ENCODE measurements at places on chromosomes 3 and 15.

DNA sequence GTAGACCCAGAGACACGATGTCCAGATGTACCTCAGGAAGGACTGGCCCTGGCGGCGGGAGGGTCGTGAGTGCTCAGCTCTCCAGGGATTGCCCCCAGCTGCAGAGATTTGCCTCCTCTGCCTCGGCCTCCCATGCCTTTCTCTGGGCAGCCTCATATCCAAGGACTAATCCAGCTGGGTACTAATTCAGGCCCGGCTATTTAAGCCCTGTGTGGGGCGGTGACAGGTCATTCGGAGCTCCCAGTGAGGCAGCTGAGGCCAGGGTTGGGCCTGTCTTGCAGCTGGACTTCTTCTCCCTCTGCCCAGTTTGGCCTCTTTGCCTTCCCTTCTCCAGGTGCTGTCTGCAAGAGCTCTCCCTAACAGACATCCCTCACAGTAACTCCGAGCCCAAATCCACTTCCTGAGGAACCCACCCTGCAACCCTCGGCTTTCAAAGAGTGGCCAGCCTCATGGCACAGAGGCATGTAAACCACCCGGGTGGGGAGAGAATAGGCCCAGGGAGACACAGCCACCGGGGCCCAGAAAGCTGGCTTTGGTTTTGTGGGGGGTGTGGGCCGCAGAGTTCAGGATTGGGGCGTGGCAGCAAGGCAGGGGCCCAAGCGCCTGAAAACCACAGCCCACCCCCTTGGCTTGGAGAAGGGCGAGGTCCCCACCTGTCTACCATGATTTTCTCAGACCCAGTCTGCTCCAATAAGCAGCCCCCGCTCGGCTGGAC is 85.8 kb downstream of the PPCDC start:
- DNase-seq = no peak

- no peak for DNase-seq
These were observed 129.1 kb upstream of the UMPS start for GRCh38 chr3:124601190-124601589.

- no peak for DNase-seq
These were observed 190.8 kb downstream of the ADAMTSL3 start for GRCh38 chr15:83844742-83845141.

DNA sequence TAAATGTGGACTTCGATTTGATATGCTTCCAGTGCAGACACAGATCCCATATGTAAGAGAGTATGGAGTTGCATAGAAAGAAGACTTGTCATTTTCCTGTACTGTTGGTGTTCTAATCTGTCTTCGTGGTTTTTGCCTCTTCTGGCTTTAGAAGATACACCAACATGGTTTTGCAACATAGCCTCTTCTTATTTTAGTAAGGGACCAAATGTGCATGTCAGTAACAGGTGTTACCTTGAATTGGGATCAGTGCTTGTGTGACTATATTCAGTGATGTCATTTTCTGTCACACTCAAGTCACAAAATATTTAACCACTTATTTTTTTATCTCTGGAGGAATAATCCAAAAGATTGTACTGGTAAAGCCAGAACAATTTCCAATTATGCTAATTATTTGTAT is 140.4 kb downstream of the SNRPN start:
- DNase-seq = no peak

DNA sequence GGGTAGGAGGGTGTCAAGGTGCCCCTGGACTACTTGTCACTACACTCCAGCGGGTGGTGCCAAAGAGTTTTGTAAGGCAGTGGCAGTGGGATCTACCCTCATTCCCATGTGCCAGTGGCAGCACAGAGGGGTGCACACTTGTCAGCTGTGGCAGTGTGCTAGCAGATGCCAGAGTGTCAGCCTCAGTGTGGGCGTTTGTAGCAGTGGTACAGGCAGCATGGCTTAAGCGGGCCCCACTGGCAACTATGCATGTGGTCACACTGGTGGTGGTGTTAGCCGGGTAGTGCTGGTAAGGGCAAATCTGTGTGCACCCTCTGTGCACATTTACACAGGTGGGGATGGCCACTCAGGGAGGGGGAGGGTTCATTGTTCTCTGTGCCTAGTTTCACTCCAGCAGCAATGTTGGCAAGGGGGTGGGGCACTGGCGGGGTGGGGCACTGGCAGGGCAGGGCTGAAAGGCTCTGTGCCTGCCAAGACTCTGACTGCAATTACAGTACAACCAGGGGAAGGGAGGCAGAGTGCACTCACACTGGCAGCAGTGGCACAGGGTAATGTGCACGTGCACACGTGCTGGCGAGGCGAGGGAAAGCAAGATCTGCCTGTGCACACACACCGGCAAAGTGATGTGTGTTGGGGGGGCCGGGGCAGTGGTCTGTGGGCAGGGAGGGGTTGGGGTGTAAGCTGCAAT is 31.8 kb downstream of the MYO9A start:
- no peak for DNase-seq

- no peak for DNase-seq
These were observed 345.6 kb upstream of the PROK2 start for GRCh38 chr3:72130565-72130964.

DNA sequence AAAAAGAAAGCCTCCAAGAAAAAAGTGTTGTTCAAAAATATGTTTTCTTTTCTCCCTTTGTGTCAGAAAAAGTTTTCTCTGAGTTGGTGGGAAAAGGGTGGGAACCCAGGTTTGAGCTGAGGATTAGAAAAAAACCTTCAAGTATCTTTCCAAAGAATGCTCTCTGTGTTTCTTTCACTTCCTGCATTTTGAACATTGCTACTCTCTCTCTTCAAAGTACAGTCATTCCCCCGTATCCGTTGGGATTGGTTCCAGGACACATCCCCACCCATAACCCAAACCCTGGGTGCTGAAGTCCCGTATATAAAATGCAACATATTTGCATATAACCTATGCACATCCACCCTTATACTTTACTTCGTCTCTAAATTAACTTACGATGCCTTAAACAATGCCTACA is 139.6 kb downstream of the TMCO5A start:
- no peak for DNase-seq

GRCh38 chr3:73513260-73513659 is 111.5 kb downstream of the PDZRN3 start:
- DNase-seq = no peak

GRCh38 chr3:195172896-195173295 is 98.1 kb downstream of the XXYLT1 start:
- DNase-seq = no peak

DNA sequence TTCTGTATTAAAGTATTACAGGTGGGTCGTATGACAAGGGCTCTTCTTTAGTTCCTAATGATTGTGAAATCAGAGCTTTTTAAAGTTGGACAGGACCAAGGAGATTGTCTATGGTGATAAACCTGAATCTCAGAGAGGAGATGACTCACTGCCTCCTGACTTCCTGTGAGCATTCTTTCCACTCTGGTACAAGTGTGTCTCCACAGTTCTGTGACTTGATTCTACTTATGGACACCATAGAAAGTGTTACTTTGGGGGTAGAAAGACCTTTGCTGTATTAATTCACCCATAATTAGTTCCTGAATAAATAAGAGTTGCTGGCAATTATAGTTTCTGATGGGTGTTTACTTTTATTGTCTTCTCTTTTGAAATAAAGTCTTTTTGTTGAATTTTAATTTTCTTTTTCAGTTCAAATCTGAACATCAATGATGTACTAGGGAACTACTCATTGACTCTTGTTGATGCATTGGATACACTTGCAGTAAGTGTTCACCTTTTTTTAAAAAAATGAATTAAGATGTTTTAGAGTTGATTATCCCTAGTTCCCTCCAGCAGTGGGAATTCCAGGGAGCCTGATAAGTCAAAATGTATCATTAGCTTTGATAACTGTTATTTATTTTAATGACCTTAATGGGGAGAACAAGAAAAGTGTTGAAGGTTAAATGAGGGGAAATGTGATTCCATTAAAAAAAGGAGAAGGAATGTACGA is 7.4 kb downstream of the EDEM1 start:
- peak; percentile 24 for DNase-seq

DNA sequence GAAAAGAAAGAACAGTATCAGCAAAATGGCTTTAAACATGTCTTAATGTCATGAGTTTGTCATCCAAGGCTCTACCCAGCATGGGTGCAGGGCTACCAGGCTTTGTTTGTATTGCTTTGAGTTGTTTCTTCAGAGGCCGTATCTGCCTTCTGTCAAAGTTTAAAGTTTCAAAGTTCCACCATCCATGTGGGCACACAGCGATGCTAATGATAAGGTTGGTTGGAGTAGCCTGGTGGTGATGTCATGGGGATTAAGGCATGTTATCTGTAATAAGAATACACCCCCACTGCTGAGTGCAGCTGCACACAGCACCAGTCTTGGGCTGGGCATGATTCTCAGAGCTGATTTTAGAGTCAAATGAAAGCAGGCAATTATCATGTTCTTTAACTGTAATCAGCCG is 72.0 kb upstream of the LRTM1 start:
- no peak for DNase-seq

DNA sequence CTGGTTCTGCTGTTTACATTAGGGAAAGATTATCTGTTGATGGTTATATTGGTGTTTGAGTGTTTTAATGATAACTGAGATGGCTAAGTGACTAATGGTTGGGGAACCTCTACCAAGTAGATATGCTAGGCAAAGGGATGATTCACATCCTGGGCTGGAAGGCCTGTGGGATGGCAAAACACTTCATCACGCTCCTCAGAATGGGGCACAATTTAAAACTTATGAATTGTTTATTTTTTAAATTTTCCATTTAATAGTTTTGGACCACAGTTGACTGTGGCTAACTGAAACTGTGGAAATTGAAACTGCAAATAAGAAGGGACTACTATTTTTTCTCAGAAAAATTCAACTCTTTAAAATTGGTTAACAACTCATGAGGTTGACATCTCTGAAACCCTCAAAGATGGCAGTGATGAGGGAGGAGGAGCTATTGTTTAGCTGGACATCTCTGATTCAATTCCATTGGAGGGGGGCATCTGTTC is 100.5 kb upstream of the ZBED2 start:
- DNase-seq = no peak

- no peak for DNase-seq
These were observed 6.3 kb downstream of the AEN start for GRCh38 chr15:88627463-88627862.

DNA sequence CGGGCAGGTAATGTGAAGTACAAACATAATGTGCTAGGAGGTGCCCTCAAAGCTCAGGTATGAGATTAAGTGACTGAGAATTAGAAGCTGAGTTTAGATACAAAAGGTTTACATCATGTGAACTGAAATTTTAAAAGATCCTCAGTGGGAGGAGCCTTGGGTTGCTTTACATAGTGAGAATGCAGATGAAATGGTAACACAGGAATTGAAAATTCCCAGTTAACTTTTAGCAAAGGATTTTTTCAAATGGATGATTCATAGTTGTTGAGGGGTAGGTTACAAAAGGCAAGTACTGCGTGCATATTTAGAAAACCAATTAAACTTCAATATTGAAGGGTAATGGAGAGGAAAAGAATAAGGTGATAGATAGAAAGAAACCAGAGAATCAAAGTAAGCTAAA is 157.3 kb downstream of the PLCH1 start:
- no peak for DNase-seq

DNA sequence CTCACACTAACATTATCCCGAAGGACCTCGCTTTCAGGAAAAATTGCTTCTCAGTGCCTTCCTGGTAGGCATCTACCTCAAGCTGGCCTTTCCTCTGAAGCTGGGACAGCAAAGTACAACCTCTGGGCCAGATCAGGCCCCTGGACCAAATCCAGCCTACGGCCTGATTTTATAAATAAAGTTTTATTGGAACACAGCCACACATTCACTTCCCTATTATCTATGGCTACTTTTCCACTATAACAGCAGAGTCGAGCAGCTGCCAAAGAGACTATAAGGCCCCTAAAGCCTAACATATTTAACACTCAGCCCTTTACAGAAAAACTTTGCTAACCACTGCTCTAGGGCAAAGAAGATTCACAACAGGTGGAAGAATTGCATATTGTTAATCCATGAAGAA is 554.3 kb downstream of the NTRK3 start:
- no peak for DNase-seq

DNA sequence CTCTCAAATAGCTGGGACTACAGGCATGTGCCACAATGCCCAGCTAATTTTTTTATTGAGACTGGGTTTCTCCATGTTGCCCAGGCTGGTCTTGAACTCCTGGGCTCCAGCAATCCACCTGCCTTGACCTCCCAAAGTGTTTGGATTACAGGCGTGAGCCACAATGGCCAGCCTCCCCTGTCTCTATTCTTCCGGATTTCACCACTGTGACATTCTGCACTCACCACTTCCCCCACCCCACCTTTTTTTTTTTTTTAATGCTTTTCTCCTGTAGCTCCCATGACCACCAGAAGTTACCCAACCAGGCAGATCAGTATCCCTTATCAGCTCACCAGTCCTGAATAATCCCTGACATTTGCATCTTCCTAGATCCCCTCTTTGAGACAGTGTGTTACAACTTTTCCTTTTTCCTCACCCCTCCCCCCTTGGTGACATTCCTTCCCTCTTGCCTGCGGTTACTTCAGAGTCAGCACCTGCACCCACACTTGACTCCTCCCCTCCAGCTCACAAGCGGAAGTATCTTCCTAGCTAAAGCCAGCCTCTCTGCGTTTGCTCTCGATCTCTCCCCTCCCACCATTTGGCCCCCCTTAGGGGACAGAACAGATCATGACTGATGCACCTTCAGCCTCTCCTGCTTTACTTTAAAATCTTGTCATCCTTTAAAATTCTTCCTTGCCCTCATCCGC is 13.5 kb upstream of the ZNF592 start:
- DNase-seq = peak; percentile 64

GRCh38 chr3:27677565-27677964 is 44.6 kb downstream of the EOMES start:
- no peak for DNase-seq

DNA sequence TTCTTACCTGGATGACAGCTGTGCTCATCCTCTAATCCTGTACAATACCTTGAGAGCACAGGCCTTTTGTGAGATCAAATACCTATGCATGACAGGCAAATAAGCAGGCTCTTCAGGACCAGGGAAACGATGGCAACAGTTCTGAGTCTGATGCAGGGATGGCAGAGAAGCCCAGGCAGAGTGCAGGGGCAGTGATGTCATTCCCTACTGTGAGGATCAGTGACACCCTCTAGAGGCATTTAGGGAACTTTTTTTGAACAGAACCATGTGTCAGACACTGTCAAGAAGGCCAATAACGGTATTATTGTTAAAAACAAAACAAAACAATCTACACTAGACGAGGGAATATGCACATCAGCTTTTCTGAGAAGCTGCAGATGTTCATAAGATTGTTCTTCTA is 314.8 kb upstream of the CTDSPL start:
- peak; percentile 56 for DNase-seq
